AG04450 (cell line): ENCODE measurements at places on chromosomes 6 and 20.

DNA sequence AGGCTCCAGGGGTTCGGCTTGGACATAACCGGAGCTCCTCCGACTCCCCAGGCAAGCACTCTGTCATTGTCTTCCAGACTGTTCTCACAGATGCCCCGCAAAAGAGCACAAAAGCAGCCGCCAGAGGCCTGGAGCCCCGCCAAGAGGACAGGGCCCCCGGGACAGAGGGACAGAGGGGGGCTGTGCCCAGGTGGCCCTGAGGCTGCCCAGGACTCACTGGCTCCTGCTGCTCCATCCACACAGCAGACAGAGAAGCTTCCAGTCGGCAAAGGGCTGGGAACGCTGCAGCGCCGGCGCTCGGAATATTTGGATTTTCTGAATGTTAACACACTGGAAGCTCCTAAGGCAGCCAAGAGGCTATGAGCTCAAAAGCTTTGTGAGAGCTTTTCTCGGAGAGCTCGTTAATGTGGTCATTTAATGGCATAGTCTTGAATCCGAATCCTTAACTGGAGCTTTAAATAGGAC is 68.0 kb upstream of the QKI start:
- DNase-seq = no peak

DNA sequence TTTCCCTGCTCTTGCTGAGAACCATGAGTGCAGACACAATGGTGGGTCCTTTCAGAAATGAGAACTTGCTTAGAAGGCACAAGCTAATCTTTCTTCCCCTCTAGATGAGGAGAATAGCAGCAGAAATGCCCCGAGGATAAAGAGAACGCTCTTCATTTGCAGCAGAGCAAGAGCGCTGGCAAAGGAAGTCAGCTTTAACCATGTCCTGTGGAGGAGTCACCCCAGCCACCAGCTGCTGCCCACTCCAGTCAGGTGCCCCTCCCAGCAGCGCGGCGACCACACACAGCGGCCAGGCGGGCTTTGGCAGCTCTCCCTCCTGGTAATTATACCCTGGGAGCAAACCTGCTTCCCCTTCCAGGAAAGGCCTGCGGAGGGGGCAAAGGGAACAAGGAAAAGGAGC is 42.4 kb upstream of the EMILIN3 start:
- no peak for DNase-seq

- peak; percentile 52 for DNase-seq
These were observed 214.3 kb upstream of the PLCB4 start for GRCh38 chr20:8854571-8854970.

DNA sequence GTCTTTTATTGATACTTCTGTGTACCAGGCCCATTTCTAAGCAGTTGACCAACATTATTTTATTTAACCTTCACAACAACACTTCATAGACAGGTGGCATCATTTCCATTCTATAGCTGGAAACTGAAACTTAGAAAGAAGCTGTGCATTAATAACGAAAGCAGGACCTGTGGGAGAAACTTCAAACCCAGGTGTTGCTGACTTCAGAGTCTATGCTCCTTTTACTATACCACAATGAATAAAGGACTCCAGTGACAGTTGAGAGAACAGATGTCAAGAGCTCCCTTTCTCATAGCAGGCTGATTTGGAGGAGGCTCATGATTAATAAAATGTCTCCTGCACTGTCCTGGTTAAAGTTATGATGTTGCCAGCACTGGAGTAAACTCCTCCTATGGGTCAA is 56.6 kb upstream of the POU3F2 start:
- DNase-seq = no peak

DNA sequence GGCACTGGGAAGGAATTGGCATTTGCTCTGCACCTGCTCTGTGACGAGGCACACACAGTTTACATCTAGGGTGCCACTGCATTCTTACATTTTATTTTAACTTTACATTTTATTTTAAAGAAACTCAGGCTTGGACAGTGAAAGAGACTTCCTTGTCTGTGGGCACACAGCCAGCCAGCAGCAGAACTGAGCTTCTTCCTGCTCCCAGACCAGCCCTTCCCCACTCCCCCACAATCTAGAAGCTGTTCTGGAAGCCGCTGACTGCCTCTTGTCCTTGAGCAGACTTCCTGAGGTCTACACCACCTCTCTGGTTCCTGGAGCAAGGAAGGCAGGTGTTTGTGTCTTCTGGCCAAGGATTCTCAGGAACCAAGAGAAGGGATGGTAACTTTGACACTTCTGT is 27.9 kb upstream of the CD93 start:
- DNase-seq = no peak

GRCh38 chr6:31792761-31793171 is 2.8 kb downstream of the VARS1 start:
- DNase-seq = no peak

DNA sequence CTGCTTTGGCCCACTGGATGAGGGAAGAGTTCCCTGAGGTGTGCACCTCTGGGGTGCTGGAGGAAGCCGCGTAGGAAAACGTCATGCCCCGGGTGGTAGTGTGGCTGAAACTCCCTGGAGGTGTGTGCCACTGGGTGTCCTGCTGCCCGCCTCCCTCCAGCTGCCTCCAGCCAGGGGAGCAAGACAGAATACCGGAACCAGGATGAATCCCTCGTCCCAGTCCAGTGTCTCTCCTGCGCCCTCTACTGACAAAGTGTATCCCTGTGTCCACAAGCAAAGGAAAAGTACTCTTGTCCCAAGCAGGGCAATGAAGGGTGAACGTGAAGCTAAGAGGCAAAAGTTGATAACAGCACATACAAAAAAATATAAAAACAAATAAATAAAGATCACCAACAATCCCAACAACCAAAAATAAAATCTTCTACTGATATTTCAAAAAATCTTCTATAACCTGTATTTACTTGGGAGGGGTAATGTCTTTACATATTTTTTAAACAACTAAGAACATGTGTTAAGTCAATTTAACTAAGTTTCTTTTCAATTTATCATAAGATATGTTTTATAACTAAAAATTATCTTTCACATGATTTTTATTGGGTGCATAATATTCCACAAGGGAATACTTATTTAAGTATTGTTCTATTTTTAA is 437.6 kb downstream of the MAFB start:
- no peak for DNase-seq

- DNase-seq = no peak
These were observed 3.1 kb downstream of the DSP start for GRCh38 chr6:7544597-7544996.

DNA sequence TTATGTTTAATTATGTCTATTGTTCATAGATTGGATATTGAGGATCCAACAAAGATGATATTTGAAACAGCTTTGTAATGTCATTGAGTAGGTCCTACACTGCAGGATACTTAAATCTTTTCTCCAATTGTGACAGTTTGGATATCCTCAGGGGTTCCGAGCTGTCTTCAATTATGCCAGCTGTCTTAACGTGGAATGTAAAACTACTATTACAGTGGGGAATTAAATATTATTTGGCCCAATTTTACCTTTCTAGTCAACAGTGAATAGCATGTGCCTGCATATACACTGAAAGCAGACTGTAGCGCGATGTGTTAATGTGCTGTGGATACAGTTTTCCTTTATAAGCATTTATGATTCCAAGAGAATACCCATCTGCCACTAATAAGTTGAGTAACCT is 156.9 kb downstream of the GRIK2 start:
- no peak for DNase-seq

GRCh38 chr6:169177516-169178166 is 76.0 kb downstream of the THBS2 start:
- DNase-seq = no peak

GRCh38 chr20:52529826-52530225 is 338.2 kb upstream of the ZFP64 start:
- DNase-seq = peak; percentile 65

DNA sequence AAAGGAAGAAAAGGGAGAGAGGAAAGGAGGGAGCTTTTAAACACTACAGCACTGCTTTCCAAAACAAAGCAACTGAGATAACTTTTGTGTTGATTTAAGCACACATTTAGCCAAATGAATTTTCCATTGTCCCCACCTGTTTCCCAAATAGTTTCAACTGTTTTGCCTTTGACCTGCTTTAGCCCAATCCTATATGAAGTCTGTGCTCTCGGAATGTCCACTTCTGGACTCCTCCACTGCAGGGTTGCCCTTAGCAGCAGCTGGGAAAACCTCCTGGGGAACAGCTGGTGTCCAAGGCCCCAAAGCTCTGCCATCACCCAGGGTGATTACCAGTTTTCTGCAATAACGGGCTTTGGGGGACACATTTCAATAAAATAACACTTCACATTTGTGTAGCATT is 44.9 kb upstream of the PKHD1 start:
- DNase-seq = no peak

DNA sequence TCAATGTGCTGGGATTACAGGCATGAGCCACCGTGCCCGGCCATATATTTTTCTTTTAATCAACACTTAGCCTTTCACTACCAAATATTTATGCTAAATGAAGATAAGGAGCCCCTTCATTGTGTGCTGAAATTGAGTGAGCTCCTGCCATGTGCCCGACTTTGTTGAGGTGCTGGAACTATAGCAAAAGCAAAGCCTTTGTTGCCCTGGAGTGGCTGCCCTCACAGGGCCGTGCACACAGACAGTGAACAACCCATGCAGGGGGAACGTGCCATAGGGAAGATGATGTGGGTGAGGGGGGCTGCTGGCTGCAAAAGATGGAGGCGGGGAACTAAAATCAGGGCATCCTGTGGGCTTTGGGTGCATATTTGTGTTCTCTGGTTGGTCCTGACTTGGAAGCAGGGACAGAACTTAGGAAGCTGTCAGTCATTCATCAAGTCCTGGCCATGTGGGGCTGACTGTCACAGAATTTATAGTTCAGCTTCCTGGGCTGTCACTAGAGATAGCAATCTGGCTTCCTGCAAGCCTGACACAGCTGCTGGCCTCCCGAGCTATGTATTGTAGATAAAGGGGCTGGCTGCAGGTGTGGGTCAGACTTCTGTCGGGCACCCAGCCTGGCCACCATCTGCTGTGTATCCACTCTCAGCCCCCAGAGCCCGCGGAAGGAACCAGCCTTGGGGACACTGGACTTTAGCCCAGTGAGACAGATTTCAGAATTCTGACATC is 56.8 kb upstream of the MPC1 start:
- no peak for DNase-seq

DNA sequence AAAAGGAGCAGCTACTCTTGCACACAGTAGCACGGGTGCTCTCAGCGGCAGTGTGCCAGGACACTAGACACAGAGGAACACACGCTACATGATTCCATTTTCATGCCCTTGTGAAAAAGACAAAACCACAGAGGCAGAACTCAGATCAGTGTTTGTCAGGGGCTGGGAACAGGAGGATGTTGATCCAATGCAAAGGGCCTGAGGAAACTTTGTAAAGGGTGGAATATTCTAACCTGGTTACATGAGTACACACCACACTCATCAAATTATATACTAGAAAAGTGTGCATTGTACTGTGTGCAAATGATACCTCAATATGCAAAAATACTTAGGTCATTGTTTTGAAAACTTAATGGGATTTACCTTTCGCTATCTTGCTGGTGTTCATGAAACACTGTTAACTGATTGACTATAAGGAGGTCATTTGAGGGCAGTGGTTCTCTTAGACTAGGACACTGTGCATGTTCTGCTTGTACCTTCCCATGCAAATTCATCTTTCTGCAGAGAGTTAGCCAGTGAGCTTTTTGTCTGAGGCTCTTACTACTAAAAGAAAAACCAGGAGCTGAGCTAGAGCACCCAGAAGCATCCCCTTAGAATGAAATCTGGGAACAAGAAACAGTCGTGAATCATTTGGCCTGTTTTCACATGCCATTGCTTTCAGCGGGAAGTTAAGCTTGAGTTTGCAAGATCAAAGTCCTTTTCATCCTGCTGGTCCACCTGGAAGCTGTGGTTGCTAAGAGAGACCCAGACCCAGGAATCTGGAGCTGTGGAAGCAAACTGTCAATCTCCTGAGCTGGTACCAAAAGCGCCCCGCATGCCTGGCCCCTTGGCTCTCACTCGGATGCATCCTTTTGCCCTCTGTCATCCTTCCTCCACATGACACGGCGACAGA is 204.8 kb downstream of the TTLL2 start:
- DNase-seq = no peak

DNA sequence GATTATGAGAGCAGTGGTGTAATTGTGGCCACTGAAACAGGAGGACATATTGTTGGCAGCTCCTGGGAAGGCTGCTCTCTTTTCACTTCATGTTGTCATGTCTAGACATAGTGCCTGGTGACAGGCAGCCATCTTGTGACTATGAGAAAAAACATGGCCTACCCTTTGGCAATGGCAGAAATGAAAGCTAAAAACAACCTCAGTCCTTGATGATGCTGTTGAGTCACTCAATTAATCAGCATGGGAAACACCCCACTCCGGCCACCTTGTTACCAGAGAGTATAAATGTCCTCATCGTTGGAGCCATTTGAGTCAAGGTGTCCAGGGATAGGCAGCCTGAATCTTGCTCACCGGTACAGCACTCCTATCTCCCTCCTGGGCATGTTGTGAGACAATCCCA is 31.2 kb upstream of the HMGA1 start:
- DNase-seq = no peak

- no peak for DNase-seq
These were observed 38.4 kb upstream of the FUCA2 start for GRCh38 chr6:143549949-143550268.

- peak; percentile 95 for DNase-seq
These were observed 168.5 kb upstream of the ATXN1 start for GRCh38 chr6:16929809-16930208.

- DNase-seq = no peak
These were observed 22.9 kb downstream of the DHX35 start for GRCh38 chr20:38985060-38985459.

DNA sequence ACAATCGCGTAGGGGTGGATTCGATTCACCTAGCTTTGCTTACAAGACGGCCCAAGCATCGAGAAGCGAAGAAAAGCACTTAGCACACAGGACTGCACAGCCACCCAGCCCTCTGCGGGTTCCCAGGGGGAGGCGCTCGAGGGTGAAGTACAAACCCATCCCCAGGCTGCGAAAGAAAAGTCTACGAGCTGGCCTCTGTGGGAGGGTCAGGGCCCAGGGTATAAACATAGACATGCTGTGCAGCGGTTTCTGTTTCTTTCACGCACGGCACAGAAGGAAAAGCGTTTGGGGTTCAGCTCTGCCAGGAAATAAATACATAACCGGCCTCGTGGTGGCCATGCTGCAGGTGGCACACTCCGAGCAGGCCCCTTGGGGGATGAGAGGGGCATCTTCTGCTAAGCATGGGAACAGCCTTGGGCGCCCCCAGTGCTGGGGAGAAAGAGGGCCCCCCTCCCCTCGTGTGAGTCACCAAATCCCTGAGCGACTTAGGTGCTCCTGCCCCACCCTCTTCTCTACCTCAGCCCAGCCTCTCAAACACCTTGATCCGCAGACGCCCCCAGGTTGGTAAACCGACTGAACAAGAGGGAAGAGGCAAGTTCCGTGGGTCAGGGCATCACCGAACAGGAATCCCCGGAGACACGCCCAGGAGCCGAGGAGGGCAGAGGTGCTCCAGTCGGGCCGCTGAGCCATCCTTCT is 91.6 kb upstream of the RIPOR2 start:
- no peak for DNase-seq

- DNase-seq = no peak
These were observed 97.9 kb downstream of the RCAN2 start for GRCh38 chr6:46393161-46393939.

- no peak for DNase-seq
These were observed 446.1 kb upstream of the MARCKS start for GRCh38 chr6:113411011-113411410.

GRCh38 chr6:3336859-3337515 is 78.2 kb downstream of the PSMG4 start:
- DNase-seq = no peak

GRCh38 chr6:104506429-104506828 is 353.3 kb downstream of the HACE1 start:
- no peak for DNase-seq

- DNase-seq = no peak
These were observed 353.1 kb downstream of the CDC5L start for GRCh38 chr6:44740566-44741120.
